Endothelial cell (in vitro differentiated cells): ENCODE measurements at places on chromosomes 5 and 9. TPM values are rescaled to one million over a fixed set of nuclear protein-coding genes. Genes with fewer than 3 reads are reported as not detected.

GRCh38 chr5:178478370-178478769 is 111.8 kb downstream of the COL23A1 start:
- no peak for DNase-seq

- DNase-seq, result no peak
Measured at GRCh38 chr5:657570-657969, 35.6 kb downstream of the TPPP start.

Gene PTPN3
- total RNA-seq, result 0.62 TPM

Gene FST
- total RNA-seq, result 3.3 TPM

- no peak for DNase-seq
Measured at GRCh38 chr9:70105147-70105546, 61.5 kb downstream of the MAMDC2 start.

DNA sequence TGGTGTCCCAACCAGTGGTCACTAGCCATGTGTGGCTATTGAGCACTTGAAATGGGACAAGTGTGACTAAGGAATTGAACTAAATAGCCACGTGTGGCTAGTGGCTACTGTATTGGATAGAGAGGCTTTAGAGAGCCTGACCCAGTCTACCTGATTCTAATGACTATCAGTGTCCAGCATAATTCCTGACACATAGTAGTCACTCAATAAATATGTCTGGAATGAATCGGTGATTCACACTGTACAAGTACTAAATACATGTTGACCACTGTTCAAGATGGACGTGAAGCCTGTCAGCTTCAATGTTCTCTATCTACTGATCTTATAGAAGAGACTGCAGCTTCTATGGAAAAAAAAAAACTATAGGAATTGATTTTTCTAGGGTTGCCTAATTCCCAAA is 57.7 kb upstream of the MAST4 start:
- DNase-seq, result no peak

Gene SYNPO
- total RNA-seq, result 94.3 TPM

DNA sequence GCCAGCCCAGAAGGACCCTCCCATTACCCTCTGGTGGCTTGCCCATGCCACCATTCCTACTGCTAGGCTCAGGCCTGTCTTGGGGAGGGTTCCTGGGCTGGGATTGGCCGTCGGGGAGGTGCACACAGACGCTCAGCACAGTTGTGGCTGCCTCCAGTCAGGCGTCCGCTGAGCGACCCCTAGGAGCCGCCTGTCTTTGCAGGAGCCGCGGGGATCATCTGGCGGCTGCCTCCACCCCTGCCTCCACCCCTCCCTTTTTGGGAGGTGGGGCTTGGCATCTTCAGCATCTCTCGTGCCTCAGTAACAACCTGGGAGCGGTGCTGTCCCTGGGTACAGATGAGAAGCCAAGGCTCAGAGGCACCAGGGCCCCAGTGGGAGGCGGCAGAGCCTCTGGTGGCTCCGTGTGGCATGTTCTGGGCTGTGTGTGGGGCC is 39.6 kb downstream of the RXRA start:
- DNase-seq, result no peak

DNA sequence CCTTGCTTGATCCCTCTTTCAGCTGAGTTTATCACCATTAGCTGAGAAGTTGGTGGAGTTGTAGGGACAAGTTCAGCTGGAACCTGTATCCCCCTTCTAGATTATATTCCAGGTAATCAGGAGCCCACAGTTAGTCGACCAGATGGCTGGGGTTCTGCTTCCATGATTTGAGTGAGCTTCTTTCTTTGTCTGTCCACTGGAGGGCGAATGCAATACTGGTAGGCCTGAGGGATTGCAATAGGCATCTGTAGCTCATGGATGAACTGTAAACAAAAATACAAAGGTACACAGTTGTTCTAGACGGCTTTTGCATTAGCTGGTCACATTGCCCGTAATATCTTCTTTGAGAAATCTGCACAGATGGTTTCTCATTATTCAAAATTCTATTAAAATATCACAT is 88.9 kb downstream of the PCSK5 start:
- peak; percentile 30 for DNase-seq

DNA sequence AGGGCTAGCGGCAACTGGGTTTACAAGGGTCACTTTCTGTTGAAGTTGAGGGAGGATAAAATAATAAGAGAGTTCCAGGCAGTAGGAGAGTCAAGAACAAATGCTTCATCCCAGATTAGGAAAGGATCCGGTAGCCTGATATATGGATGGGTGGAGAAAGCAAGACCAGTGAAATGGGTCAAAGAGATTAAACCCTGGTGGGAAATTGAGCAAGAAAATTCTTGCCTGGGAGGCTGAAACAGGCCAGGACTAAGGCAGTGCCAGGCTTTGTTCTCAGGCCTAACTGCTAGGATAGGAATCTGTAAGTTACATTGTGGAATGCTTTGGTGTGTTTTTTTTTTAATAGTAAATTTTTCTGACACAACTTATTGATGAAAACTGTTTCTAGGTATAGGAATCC is 257.4 kb upstream of the RFX3 start:
- no peak for DNase-seq

GRCh38 chr5:109612278-109612905 is 77.3 kb upstream of the MAN2A1 start:
- DNase-seq, result no peak

DNA sequence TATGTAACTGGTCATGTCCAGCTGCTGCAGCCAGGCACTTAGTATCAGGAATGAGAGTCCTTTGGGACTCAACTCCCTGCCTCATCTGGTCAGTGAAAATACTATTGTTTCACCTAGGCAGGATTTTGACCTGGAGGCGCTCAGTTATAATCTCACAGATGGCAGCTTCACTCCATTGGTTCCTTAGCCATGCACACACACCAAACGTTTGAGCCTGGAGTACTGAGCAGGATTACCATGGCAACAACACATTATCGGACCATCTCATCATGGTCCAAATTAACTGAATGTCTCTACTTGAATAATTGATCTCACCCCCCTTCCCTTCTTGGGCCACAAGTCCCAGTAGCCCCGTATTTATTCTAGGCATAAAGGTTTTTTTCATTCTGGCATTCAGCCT is 15.0 kb upstream of the SREK1 start:
- no peak for DNase-seq

GRCh38 chr5:137070521-137070920 is 428.6 kb downstream of the SPOCK1 start:
- DNase-seq, result no peak

DNA sequence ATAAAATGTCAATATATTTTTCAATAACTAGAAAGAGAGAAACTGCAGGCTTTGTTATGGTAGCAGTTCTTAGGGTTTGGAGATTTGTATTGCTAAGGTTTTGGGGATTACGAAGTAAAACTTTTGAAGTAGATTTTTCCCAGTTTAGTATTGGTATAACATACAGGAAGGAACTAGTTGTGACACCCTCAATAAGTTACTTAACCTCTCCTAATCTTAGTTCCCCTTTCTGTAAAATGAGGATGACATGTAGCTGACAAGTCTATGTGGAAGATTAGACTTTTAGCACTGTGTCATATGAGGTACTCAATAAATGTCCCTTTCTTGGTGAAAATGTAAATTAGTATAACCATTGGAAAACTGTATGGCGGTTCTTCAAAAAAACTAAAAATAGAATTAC is 73.4 kb upstream of the ATG10 start:
- no peak for DNase-seq

Gene SYK
- total RNA-seq, result 0.36 TPM

- no peak for DNase-seq
Measured at GRCh38 chr5:139282197-139282557, 11.4 kb upstream of the MATR3 start.

DNA sequence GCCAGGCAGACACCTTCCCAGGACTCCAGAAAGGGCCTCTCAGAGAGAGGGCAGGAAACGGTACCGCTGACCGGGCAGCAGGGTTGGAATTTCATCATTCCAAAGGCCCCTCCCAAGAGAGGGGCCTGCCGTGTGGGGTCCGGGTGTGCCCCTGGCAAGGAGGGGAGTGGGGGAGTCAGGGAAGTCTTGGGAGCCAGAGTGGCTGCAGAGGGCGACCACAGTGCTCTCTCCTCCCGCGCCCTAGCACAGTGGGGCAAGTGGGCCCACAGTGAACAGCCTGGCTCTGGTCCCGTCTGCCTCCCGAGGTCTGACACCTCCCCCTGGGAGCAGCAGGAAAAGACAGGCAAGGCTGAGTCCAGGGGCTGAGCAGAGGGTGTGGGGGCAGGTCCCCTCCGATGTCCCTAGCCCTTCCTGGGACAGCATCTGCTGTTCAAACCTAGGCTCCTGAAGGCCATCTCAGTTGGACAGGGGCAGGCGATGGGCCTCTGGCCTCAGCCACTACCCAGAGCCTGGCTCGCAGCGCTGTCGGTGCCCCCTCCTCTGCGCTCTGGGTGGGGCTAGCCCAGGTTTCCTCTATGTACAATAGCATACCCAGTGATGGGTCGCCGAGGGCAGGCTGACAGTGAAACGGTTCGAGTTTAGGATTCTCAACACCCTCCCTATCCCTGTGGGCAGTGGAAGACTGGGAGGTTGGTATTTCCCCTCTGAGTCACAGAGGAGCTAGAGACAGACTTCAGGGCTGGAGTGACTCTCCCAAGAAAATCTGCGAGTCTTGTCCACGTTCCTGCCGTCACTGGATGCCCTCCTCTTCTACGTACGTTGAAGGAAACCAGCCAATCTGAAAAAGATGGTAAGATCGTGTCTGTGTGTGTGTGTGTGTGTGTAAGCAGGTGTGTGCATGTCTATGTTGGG is 25.4 kb upstream of the SARDH start:
- no peak for DNase-seq

Gene CXXC5
- 37.3 TPM for total RNA-seq

DNA sequence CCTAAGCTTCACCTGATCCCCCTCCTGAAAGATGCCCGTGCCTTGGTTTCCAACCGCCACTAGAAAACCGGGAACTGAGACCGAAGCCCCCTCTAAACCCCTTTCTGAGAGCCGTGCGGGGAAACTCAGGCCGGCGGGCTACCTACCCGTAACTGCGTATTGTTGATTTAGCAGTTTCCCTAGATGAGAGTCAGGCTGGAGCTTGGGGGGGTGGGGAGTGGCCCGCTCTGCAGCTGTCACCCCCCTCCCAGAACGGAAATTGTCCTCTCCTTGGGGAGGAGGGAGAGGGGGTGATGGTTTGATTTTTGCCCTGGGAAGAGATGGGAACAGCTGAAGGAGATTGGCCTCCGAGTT is 2.5 kb downstream of the CXXC5 start:
- DNase-seq, result no peak

DNA sequence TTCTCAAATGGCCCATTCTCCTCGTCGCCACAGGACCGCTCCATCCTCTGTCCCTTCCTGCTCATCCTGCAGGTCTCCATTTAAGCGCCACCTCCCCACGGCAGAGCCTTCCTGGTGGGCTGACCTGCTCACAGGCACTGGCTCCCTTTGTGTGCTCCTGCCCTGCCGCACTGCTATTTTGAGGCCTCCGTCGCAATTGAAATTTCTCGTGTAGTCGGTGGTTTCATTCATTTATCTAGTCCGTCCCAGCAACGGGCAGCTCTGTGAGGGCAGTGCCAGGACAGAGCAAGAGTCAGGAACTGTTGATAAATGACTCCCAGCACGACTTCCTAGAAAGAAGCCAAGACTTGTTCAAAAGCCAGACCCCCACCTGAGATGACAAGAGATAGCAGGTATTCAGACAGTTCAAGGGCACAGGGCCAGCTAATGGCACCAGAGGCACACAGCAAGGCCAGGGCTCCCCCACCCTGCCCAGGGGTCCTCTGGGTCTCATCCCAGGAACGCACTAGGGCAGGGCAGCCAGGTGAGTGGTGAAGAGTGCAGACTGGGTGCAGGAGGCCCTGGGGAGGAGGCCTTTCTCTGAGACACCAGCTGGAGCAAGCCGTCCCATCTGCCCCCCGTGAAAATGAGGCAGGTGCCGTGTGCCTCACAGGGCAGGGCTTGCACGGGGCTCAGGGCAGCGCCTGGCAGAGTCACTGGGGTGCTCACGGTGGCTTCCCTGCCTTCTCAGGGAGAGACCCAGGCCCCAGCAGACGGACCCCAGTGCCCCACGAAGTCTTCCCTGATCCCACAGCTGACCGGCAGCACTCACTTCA is 36.9 kb downstream of the FAM78A start:
- DNase-seq, result no peak

DNA sequence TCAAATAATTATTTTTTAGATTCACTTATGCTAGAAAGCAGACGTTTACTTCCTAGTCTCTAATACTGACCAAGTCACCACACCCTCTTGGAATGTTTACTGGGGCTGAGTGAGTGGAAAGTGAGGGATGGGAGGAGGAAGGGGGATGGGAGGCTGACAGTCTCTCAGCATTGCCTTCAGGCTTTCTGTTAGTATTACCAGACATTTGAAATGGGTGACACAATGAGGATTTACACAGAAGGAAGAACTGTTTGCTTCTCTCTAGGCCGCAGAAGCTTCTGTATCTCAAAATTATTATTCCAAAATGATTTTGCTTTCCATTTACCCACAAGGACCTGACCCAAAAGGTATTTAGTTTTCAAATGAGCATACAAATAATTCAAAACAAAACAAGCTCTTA is 232.8 kb upstream of the ZNF608 start:
- no peak for DNase-seq

DNA sequence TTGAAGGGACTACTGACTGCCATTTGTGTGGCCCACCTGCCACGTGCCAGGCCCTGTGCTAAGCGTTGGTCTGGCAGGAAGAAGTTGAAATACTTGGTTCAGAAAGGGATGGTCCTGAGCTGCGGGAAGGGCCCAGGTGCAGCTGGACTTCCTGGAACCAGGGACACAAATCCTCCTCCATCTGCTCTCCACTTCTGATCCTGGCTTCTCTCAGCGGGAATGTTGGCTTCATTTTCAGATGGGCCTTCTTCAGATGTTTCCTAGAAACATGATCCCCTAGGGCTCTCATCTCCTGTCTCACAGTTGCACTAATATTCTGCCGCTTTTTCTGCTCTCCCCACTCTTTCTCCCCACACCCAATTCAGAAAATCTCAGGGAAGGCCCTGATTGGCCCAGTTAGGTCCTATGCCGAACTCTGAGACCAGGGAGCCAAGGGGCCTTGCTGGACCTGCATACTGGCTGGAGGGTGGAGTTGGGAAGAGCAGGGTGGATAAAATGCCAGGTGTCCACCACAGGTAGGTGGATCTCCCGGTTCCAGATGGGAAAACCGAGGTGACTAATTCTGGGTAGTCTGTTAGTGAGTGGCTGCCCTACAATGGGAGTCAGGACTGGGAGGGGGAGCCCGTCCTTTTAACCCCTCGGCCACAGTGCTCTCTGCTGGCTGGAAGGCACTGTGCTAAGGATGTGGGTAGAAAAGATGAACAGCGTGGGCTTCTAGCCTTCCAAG is 19.4 kb downstream of the PSAT1 start:
- no peak for DNase-seq
